ENCODE measurements at places on chromosomes 12 and 14.

- peak; percentile 95 for DNase-seq
Observed at GRCh38 chr14:96204151-96205058, at the start of gene BDKRB2. Gene BDKRB2 (plus strand): TSS chr14:96204839. CDS start chr14:96237108, 32,269 bp downstream.

DNA sequence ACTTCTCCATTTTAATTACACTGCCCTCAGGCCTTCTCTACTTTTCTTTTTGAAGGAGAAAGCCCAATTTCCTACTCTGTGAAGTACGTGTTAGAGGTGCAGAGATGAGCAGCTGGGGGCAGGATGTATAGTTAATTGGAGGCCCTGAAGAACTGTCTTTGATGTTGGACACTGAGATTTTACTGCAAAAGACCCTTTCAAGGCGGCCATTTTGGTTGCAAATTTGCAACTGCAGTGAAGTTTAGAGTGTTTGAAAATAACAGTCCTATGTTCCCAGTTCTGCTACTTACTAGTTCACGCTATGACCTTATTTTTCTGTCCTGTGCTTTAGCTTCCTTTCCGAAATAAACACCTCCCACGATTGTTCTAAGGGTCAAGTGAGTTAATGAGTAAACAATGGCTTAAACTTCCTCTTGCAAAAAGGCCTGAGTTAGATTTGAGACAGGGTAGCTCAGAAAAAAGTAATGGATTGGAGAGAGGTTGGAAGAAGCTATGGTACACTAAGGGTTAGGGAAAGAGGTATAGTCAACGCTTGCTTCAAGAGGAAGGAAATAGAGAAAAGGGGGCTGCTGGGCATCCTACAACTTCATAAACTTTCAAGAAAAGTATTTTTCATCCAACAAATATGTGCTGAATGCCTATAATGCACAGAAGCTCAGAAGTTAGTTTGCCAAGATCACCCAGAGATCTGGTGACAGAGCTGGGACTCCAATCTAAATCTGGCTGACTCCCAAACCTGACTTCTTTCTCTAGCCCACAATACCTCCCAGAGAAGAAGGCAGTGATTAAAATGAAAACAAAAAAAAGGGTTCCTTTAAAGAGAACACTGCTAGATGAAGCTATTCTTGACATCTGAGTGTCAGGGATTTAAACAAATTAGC lies 26.4 kb upstream of the DICER1 start:
- no peak for DNase-seq

DNA sequence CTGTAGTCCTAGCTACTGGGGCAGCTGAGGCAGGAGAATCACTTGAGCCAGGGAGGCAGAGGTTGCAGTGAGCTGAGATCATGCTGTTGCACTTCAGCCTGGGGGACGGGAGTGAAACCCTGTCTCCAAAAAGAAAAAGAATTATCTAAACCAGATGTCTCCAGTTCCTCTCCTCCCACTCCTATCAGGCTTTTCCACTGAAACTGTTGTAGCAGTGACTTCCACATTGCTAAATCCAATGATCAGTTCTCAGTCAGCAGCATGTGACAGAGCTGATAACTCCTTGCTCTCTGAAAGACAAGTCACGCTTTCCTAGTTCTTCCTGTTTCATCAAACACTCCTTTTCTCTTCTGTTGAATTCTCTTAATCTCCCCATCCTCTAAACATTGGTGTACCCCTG lies 8.6 kb downstream of the SLC38A6 start:
- peak; percentile 27 for DNase-seq

GRCh38 chr12:24155042-24155441 lies 205.6 kb upstream of the SOX5 start:
- no peak for DNase-seq

DNA sequence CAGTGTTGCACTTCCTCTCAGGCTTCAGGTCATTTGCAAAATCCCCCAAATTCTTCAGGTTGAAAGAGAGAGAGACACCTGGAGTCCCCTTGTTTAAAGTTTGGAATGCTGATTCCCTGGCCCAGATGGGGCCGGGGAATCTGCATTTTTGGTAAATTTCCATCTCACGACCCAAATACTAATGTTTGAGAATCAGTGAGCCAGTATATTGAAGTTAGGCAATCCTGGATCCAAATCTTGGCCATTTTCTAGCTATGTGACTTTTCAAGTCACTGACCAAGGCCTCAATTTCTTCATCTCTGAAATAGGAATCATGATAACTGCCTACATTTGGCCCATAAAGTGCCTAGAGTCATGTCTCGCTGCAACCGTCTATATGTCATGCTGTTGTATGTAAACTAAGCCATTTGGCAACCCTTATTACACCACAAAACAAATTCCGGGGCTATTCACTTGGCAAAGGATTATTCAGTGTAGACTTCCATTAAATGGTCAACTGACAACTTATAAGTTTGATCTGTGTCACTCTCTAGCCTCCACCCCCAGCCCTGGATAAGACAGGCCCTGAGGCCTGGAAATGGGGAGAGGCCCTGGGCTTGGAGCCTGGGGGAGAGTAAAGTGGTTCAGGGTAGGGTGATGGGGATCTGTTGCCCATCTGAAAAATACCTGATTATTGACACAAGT lies 3.7 kb upstream of the ZFP36L1 start:
- no peak for DNase-seq

- DNase-seq, result no peak
Observed at GRCh38 chr12:93784339-93785086, 107.3 kb downstream of the CRADD start.

DNA sequence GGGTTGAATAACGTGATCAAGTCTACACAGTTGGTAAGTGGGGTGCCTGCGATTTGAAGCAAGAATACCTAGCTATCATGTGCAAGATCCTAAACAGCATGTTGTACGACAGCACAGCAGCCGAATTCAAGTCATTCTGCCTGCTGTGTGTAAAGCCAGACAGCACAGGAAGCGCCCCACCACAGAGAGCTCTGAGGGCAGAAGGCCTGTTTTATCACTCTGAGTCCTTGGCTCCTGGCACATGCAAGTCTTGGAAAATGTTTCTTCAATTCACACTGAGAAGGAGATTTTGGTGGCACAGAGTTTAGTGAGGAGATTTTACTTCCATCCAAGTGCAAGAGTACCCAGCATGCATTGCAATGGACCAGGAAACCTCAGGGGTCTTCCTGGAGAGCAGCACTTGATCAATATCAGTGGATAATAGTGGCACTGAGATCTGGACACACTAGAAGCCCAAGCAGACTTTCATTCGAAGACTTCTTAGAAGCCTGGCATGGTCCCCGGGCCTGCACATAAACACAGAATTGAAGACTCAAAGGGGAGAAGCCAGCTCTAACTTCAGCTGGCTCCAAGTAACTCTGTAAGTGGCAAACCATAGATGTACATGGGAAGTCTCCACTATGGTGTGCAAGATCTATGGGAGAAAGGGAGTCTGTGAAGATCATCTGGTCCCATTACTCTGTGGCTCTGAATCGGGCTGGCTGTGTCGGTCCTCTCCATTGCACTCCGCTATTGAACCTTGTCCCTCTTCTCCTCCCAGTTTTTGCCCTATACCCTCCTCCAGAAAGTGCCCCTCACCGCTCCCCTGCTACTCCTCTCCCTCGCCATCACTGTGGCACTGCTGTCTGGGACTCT lies 1.5 kb upstream of the KRT1 start:
- no peak for DNase-seq

DNA sequence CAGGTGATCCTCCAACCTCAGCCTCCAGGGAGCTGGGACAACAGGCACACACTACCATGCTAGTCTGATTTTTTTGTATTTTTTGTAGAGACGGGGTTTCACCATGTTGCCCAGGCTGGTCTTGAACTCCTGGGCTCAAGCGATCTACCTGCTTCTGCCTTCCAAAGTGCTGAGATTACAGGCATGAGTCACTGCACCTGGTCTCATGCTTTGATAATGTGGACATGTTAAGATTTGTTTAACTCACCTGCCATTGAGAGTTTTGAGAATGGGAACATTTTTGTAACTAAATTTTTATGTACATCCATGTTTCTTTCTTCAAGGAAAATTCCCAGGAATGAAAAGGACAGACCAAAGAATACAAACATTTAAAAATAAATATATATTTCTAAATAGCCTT lies 121.2 kb downstream of the MIPOL1 start:
- DNase-seq, result no peak

DNA sequence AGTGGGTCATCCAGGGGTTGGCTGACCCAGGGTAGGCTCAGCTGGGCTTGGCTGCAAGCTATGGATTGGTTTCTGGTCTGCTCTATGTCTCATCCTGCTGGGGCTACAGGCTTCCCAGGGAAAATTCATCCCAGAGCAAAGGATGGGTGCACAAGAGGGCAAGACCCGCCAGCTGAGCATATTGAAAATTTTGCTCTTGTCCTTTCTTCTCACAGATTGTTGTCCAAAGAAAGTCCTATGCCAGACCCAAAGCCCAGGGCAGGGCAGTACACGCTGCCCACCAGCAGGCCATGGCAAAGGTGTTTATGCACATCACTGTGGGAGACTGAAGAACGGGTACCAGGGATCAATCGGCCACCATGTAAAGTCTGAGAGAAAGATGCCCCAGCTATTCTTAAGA lies 95.3 kb upstream of the PARP11 start:
- no peak for DNase-seq

DNA sequence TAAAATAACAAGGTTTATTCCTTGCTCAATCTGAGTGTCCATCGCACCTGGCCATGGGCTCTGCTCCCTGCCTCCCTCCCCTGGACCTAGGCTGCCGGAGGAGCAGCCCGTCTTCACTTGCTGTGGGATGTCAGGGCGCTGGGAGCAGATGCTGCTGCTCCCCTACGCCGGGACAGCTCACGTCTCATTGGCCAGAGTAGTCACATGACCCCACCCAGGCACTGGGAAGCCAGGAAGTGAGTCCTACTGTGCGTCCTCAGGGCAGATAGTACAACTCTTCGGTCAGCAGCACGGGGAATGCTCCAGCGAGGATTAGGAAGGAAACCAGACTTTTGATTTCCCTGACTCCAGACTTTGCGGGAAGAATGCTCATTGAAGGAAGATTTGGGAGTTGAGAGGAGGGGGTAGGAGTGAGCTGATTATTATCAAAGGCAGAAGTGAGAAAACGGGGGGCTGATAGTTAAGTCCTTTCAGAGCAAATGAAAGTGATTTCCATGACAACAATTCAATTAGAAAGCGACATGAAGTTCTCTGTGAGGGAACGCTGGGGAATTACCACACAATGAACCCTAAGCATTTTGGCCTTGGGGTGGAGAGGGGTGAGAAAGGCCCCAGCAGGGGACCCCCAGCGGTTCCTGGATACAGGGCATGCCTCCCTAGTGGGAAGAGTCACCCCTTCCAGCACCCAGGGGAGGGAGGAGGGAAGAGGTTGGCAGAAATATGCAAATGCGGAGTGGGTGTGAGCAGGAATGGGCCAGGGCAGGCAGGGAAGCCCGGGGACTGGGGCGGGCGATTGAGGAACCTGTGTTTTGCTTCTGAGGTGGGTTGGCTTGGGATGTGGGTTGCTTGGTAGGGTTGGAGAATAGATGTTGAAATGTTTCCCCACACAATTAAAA lies 215.5 kb downstream of the AACS start:
- DNase-seq, result no peak

DNA sequence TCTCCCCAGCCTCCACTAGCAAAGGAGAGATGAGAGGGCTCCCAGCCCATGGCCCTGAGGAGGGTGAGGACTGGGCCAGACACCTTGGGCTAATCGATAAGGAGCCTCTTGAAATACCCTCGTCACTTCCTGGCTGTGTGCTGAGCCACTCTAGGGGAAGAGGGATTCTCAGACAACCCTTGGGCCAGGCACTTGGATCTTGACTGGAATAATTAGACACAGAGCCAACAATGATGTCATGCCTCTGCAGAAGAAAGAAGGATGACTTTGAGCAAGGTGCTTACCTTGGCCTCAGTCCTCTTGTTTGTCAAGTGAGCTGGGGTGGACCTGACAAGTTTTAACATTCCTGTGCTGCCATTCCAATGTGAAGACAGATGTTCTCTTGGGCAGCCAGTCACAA lies 83.1 kb downstream of the LRRC74A start:
- DNase-seq, result no peak

DNA sequence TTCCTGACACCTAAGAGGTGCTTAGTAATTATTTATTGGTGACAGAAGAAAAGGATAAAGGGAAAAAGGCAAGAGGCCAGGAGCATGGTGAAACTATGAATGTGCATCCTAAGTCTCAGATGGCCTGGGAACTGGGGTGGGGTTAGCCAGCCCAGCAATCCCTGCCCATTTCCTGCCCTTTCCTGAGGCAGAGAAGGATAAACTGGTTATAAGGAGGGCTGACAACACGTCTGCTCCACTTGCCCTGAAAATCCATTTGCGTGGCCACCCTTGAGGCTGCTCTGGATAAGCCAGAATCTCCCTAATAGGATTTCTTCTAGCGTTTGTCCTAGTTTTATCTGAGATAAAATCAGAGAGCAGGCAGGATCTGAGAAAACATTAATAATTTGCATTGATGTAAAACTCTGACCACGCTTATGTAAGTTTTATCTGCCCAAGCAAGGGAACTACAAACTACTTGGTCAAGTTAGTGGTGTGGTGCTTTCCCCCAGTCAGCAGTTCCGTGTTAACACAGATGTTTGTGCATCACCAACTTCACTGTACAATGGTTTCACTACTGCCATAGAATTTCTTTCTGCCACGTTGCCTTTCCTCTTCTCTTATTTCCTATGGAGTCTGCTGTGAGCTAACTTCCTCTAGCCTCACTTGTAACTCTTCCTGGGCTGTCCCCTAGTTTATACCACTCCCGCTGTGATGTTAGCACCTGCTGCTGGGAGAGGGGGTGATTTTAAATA lies 392.7 kb downstream of the RPS29 start:
- no peak for DNase-seq

DNA sequence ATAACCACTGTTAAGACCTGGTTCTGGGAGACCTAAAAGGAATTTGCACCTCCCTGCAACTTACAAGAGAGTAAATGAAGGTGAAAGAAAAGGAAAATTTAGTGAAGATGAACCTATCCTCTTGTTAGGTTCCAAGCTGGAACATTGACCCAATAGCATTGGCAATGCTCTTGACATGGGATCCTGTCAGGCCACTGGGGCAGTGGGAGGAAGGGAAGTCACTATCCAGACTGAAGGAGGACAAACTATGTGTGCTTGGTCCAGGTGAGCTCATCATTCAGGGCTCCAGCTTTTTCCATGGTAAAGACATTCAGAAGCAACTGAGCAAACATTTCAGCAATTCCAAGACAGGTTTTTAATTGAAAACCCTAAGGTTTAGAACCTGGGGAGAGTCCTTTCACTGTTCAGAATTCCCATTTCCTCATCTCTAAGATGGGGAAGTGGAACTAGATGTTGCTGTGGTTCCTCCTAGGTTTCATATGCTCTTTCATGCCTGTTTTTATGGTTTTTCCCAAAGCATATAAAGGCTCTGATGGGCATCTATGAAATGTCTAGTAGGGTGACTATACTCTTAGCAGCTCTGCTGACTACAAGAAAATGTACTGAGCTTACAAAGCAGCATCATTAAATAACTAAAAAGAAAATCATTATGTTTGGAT lies 33.1 kb downstream of the MAPK1IP1L start:
- no peak for DNase-seq

- DNase-seq, result peak; percentile 89
Observed at GRCh38 chr14:91113829-91114078, at the start of gene DGLUCY. Gene DGLUCY (plus strand): TSS chr14:91114073. CDS start chr14:91160295, 46,222 bp downstream.

GRCh38 chr12:65323070-65323469 lies 44.6 kb downstream of the MSRB3 start:
- DNase-seq, result no peak
